ENCODE measurements at places on chromosomes 1 and 21.

- DNase-seq = no peak
Observed at GRCh38 chr1:75341537-75341936, 207.3 kb downstream of the LHX8 start.

DNA sequence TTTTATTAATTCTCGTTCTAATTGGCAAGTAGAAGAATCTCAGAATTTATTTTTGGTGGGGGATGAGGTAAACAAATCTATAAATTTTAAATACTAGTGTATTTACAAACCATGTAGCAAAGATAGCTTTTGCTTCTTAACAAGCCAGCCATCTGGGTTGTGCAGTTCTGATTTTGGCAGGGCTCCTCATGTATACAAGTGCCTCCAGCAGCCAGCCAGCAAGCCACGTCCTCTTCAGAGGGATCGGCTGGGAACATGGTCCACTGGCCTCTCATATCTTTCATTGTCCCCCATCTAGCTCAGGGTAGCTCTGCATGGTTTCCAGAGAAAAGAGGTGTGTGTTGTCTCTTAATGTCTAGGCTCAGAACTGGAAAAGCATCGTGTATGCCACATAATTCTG is 659.1 kb downstream of the MRPL39 start:
- no peak for DNase-seq

DNA sequence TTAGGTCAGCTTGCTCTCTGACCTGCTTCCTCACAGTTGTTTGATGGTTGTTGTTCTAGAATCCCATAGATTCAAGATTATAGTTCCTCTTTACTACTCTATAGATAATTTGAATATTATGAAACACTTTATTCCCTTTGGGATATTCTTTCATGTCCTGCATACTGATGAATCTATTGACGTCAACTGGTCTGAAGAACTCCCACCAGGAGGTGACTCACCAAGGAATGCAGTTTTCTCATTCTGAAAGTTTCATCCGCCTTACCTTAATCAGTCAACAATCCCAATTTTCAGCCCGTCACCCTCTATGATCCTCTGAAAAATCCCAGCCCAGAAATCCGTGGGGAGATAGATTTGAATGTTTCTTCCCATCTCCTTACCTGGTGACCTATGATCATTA is 834.1 kb upstream of the PRMT6 start:
- no peak for DNase-seq

GRCh38 chr1:231028682-231029081 is 11.4 kb downstream of the FAM89A start:
- DNase-seq = no peak

DNA sequence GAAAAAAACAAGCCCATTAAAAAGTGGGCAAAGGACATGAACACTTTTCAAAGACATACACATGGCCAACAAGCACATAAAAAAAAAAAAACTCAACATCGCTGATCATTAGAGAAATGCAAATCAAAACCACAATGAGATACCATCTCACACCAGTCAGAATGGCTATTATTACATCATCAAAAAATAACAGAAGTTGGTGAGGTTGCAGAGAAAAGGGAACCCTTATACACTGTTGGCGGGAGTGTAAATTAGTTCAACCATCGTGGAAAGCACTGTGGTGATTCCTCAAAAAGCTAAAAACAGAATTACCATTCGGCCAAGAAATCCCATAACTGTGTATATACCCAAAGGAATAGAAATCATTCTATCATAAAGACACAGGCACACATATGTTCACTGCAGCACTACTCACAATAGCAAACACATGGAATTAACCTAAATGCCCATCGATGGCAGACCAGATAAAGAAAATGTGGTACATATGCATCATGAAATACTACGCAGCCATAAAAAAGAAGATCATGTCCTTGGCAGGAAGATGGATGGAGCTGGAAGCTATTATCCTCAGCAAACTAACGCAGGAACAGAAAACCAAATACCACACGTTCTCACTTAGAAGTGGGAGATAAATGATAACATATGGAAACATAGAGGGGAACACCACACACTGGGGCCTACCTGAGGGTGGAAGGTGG is 70.1 kb downstream of the INTS7 start:
- DNase-seq = no peak

DNA sequence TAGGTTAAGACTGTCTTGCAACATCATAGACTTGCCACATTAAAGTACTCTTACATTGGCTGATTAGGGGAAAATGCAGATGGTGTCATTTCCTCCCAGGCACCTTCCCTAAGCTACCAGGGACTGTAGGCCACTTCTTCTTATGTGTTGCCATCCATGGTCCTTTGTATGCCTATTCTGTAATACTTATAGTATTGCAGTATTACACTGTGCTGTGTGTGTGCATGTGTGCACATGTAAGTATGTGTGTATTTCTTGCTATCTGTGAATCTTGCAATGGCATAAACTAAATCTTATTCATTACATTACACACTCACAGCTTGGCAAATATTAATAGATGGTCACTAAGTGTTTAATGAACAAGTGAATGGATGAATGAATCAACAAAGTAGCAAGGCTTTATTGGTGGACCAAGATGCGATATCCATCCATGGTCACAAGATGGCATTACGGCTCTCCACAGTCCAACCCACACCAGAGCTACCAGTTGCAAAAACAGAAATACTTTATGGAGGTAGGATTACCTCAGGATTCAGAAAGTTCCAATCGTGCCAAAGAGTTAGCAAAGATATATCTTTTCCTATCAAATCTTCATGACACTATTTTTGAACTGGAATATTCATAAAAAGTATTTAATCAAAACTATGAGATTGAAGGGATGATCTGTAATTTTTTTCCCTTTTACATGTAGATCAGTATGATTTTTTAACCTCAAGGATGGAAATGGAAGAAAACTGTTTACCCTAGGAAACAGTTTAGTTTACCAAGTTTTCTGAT is 160.2 kb downstream of the DENND1B start:
- DNase-seq = peak; percentile 5

DNA sequence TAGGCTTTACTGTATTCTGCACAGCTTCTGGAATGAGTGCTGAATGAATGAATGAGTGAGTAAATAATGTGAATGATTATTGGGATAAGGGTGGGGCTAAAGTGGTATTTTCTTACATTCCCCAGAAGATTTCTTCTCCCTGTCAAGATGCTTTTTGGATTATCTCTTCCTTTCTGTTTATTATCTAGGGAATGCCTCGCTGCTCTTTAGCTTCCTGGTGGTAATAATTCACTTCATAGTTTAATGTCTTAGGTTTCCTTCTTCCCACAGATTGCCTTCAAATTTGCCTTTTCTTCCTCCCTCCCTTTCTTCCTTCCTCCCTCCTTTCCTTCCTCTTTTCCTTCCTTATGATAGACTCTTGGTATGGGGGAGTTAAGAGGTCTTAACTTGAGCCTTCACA is 24.0 kb downstream of the DDR2 start:
- no peak for DNase-seq

- DNase-seq = no peak
Observed at GRCh38 chr1:205441716-205442050, 14.2 kb downstream of the BLACAT1 start.

DNA sequence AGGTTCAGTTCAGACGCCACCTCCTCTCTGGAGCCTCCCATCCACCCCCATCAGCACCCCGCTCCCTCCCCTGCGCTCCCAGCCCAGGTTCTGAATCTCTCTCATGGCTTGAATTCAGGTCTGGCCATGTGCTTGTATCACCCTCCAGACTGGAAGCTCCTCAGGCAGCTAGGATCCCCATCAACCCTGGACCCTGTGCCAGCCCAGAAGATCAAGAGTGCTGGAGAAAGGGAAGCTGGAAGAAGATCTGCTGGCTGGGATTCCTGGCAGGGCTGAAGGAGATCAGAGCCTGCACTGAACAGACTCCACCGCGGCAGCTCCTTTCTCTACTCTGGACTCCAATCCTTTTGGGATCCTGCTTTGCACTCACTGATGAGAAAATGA is 11.7 kb upstream of the TINAGL1 start:
- DNase-seq = no peak

GRCh38 chr1:21783679-21784603 is 992 bp upstream of the USP48 start:
- no peak for DNase-seq

DNA sequence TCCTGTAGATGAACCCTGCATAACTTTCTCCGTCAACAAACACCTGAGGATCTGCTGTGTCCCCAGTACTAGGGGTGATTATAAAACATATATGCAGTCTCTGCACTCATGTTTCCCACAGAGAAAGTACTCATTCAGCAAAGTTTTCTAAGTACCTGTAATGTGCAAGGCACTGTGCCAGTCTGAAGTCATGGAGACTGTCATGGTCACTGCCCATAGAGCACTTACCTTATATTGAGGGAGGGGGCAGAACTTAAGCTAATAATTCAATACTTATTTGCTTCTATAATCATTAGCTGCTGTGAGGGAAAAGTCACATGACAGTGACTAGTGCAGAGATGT is 41.2 kb downstream of the MAP3K21 start:
- no peak for DNase-seq

- DNase-seq = no peak
Observed at GRCh38 chr1:56710646-56711045, 65.5 kb downstream of the PRKAA2 start.

- no peak for DNase-seq
Observed at GRCh38 chr21:26093122-26093521, 77.4 kb downstream of the APP start.

DNA sequence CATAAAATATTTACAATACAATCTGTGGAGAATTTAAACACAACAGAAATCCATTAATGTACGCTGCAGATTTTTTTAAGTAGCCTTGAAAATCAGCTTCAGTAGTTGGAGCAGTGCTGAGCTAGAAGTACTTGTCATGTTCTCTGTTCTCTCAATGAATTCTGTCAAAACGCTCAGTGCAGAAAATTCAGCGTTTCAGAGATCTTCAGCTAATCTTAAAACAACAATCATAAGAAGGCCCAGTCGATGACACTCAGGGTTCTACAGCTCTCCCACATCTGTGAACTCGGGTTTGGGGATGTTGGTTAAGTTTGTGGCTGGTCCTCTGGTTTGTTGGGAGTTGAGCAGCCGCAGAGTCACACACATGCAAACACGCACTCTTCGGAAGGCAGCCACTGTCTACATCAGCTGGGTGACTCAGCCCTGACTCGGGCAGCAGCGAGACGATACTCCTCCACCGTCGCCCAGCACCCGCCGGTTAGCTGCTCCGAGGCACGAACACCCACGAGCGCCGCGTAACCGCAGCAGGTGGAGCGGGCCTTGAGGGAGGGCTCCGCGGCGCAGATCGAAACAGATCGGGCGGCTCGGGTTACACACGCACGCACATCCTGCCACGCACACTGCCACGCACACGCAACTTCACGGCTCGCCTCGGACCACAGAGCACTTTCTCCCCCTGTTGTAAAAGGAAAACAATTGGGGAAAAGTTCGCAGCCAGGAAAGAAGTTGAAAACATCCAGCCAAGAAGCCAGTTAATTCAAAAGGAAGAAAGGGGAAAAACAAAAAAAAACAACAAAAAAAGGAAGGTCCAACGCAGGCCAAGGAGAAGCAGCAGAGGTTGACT is 161.2 kb downstream of the RUNX1 start:
- peak; percentile 83 for DNase-seq

- DNase-seq = no peak
Observed at GRCh38 chr1:59007429-59007819, 223.6 kb upstream of the JUN start.

Measured in stimulated activated naive B cell treated with anti-CD40 and anti-IgM and Interleukin-4, amounts not matched to agents 10 μg/mL and 1 μg/mL and 100 μg/mL, for 72 hours (primary cell).